ENCODE measurements at places on chromosomes 4 and X. TPM values are rescaled to one million over a fixed set of nuclear protein-coding genes. Genes with fewer than 3 reads are reported as not detected.

Gene BEX5
- 41.1 TPM for total RNA-seq

Gene MXRA5
- 5.3 TPM for total RNA-seq

Gene PFKFB1
- 0.12 TPM for total RNA-seq

GRCh38 chr4:146232131-146232722 lies 17.9 kb downstream of the REELD1 start:
- no peak for DNase-seq

DNA sequence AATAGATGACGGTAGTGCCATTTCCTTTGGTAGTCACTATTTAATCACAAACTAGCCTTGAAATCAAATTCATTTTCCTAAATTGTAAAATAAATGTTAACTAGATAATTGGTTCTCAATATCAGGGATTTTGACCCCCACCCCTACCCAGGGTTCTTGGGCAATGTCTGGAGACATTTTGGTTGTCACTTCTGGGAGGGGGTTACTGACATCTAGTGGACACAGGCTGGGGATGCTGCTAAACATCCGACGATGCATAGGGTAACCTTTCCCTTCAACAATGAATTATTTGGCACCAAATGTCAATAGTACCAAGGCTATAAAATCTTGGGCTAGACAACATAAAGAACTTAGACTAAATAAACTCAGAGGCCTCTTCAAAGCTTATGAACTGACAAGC lies 285.8 kb upstream of the TRPC5 start:
- DNase-seq, result no peak
